ENCODE measurements at places on chromosomes 1 and 21.
A peak's percentile ranks its signal among the peaks of the same experiment; 100 is the strongest.

- DNase-seq, result peak; percentile 33
Observed at GRCh38 chr1:155226910-155227260, 18.4 kb downstream of the MTX1 start.

- DNase-seq, result no peak
Observed at GRCh38 chr1:198088360-198089071, 68.3 kb upstream of the NEK7 start.

GRCh38 chr21:38619992-38620479 is 121.8 kb upstream of the ERG start:
- DNase-seq, result no peak

DNA sequence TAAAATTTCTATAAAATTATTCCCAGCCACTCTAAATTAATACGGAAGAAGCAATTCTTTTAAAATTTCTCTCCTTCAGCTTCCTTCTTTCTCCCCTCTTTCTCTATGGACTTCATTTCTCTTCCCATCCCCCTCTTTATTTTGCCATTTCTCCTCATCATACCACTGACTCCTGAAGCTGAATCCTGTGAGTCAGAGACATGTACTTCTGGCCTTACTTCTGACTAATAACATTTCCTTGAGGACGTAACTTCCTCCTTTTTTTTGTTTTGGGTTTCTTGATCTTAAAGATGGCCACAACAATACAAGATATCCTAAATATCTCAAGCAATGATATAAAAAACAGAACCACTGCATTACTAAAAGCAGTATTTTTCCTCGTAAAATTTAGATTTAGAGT is 63.6 kb upstream of the DENND1B start:
- DNase-seq, result no peak

DNA sequence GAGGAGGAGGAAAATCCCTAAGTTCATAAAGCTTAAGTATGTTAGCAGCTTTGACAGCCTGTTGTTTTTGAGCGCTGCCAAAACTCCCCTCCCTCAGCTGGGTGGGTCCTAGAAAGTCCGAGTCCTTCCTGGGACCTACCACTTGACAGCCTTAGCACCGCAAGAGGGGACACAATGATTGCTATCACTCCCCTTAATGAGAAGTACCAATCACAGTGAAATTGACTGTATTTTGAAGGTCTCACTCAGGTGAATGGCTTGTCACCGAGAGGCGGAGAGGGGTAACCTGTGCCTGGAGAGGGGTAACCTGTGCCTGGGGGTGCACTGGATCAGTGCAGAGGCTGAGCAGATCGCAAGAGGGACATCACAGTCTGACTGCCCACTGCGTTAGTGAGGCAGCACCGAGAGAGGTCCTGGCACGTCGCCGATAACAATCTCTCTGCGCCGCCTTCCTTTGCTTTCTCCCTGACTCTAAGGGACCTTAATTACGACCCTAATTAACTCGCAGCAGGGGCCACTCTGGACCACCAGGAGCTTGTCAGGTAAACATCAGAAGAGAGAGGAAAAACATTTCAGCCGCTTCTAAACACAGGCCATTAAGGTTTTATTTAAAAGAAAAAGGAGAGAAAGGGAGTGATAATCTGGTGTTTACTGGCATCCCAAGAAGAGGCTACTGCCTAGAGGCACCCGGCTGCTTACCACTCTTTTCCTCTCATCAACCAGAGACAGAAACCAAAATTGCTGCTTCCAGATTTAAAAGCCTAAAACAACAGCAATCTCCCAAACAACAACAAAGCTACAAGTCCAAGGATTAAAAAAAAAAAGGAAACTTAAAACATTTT is 25.7 kb upstream of the KCNK1 start:
- DNase-seq, result no peak
